HepG2 (cell line): ENCODE measurements at places on chromosomes 5 and 9. TPM values are rescaled to one million over a fixed set of nuclear protein-coding genes. Genes with fewer than 3 reads are reported as not detected.

GRCh38 chr9:70110194-70111041, 66.8 kb downstream of the MAMDC2 start:
- no peak for DNase-seq
- peaks cover 28% of the 10 kb centered on the region for H3K4me1 ChIP-seq
- no peak overlapping the region for H3K4me3 ChIP-seq
- H3K27me3 ChIP-seq, result no peaks in the 10 kb centered on the region; the same call in 1 of the 2 replicates

GRCh38 chr5:72837524-72838096, 21.1 kb downstream of the TNPO1 start:
- no peak for DNase-seq
- H3K36me3 ChIP-seq, result no peaks in the 10 kb centered on the region
- H3K27ac ChIP-seq, result no peak overlapping the region

GRCh38 chr5:74772359-74772758, 5.3 kb downstream of the NSA2 start:
- peaks cover 16% of the 10 kb centered on the region for H3K4me1 ChIP-seq
- H3K27me3 ChIP-seq, result no peaks in the 10 kb centered on the region; the same call in 2 of the 3 replicates
- peak; percentile 62 for DNase-seq

RLN1 gene
- polyA plus RNA-seq, result not detected in 2 replicates

TMEFF1 gene
- 0.87 and 1.1 TPM in 2 replicates for polyA plus RNA-seq
